Renal cortex interstitium (tissue), 15 donors: ENCODE measurements at places on chromosomes 11 and 22.

GRCh38 chr11:73814812-73815211 is 27.1 kb downstream of the MRPL48 start:
- DNase-seq, result no peak

DNA sequence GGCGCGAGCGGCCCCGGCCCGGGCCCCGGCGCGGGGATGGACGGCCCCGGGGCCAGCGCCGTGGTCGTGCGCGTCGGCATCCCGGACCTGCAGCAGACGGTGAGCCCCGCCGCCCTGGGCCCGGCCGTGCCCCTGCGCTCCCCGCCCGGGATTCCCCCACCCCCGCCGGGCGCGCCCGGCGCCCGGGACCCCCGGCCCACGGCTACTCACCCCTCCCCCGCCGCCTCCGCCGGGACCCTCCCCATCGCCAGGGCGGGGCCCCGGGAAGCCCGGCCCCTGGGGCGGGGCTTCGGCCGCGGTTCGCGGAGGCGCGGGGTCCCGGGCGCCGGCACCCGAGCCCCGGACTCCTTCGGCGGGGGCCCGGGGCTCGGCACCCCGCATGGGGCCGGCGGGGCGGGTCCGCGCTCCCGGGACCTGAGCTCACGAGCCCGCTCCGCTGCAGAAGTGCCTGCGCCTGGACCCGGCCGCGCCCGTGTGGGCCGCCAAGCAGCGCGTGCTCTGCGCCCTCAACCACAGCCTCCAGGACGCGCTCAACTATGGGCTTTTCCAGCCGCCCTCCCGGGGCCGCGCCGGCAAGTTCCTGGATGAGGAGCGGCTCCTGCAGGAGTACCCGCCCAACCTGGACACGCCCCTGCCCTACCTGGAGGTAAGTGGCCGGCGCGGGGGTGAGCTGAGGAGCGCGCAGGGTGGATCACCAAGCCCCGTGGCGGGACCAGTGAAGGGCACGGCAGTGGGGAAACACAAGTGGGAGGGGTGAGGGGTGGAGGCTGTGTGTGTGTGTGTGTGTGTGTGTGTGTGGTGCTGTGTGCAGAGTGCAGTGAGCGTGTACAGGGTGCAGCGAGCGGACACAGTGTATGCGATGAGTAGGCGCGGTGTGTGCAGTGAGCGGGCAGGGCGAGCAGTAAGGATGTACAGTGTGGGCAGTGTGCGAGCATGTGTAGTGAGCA is 2.3 kb downstream of the SHANK3 start:
- DNase-seq, result peak; percentile 64

GRCh38 chr11:121536126-121536525 is 83.4 kb upstream of the SORL1-AS1 start:
- DNase-seq, result no peak

DNA sequence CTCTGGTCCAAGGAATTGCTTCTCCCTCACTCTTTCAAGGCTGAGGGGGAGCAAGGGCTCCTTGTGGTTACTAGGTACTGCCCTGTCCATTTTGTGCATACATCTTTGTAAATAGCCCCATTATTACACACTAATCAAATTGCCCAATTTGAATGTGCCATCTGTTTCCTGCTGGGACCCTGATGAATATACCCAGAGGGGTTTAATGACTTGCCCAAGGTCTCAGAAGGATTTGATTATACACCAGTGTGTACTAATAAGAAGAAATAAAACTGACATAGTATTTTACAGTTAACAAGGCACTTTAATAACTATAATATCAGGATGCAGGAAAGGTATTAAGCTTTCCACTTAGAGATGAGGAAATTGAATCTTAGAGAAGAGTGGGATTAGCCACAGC is 64.6 kb upstream of the PTPRJ start:
- DNase-seq, result no peak
